Ovary (tissue), 10 donors: ENCODE measurements at places on chromosomes 11 and 22. TPM values are rescaled to one million over a fixed set of nuclear protein-coding genes. Genes with fewer than 3 reads are reported as not detected.

BRSK2 gene
- polyA plus RNA-seq, result 0.52 TPM

GRIA4 gene
- 0.25 TPM for polyA plus RNA-seq

SYCE3 gene
- polyA plus RNA-seq, result not detected

MMP26 gene
- not detected for polyA plus RNA-seq

WNT7B gene
- polyA plus RNA-seq, result not detected

LYVE1 gene
- 159 TPM for polyA plus RNA-seq

MUC2 gene
- polyA plus RNA-seq, result 0.02 TPM

APOA5 gene
- polyA plus RNA-seq, result not detected

RASGRP2 gene
- 9.0 TPM for polyA plus RNA-seq

OR52E8 gene
- not detected for polyA plus RNA-seq

LAYN gene
- polyA plus RNA-seq, result 24.8 TPM

ISX gene
- polyA plus RNA-seq, result not detected

OPCML gene
- polyA plus RNA-seq, result 0.13 TPM

THOC5 gene
- 51.6 TPM for polyA plus RNA-seq

JHY gene
- polyA plus RNA-seq, result 2.2 TPM

MISFA gene
- 0.79 TPM for polyA plus RNA-seq

CCDC81 gene
- 0.76 TPM for polyA plus RNA-seq

WNT11 gene
- polyA plus RNA-seq, result 1.1 TPM

OR52M1 gene
- polyA plus RNA-seq, result not detected

ARHGAP42 gene
- polyA plus RNA-seq, result 5.1 TPM

GRM5 gene
- polyA plus RNA-seq, result 0.03 TPM

CHADL gene
- polyA plus RNA-seq, result 4.4 TPM

MPZL2 gene
- 9.6 TPM for polyA plus RNA-seq

VSIG10L2 gene
- 0.40 TPM for polyA plus RNA-seq

DNAJB7 gene
- not detected for polyA plus RNA-seq

PPP2R1B gene
- polyA plus RNA-seq, result 20.4 TPM
